ENCODE measurements at places on chromosomes 3 and 15.

DNA sequence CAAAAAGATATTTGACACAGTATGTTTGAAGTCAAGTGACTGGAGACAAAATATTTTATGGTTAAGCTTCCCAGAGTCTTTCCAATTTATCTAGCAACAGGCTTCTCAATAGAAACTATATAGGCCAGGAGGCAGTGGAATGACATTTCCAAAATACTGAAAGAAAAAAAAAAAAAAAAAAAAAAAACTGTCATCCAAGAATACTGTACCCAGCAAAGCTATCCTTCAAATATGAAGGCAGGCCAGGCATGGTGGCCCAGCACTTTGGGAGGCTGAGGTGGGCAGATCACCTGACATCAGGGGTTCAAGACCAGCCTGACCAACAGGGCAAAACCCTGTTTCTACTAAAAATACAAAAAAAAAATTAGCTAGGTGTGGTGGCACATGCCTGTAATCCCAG lies 20.9 kb downstream of the NME9 start:
- DNase-seq: no peak

GRCh38 chr15:45114076-45114750 lies at the start of the genes DUOX2 and DUOXA2:
Gene DUOX2, minus strand, starts transcription at chr15:45114172. Its CDS starts 761 bp downstream, at chr15:45113411.
Gene DUOXA2, plus strand, starts transcription at chr15:45114326. Its CDS starts 280 bp downstream, at chr15:45114606.
- no peak for DNase-seq

DNA sequence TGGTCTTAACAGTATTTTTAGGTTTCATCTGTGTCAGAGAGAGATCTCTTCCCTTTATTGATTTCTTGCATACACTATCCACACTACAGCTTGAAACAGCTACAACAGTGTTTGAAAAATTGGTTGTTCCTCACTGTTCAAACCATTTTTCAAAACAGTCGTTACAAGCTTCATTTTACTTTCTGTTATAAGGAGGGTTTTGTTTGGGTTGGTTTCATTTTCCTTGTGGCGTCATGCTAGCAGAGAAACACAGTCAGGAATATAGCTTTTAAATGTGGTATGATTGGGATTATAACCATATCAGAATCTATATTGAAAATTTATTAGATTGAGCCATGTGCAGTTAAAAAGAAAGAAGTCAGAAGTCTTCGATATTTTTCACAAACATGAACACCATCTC lies 400.6 kb downstream of the ZBTB20 start:
- peak; percentile 6 for DNase-seq

GRCh38 chr15:77181305-77182074 lies 110.6 kb upstream of the TSPAN3 start:
- peak; percentile 34 for DNase-seq

DNA sequence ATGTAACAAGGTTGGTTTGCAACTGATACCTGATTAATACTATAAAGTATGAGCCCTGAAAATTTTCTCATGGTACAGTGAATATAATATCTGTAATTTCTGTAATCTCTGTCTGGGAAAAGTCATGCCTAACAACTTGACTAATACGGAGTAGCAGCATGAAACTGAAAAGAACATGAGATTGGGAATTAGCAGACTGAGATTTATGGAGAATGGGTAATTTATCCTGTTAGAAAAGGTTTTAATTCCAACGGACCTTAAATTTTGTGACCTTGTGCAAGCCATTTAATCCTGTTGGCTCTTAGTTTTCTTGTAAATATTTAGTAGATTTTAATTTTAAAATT lies 90.2 kb upstream of the CMC1 start:
- DNase-seq: no peak

GRCh38 chr3:11607816-11608215 lies 35.9 kb downstream of the VGLL4 start:
- no peak for DNase-seq

DNA sequence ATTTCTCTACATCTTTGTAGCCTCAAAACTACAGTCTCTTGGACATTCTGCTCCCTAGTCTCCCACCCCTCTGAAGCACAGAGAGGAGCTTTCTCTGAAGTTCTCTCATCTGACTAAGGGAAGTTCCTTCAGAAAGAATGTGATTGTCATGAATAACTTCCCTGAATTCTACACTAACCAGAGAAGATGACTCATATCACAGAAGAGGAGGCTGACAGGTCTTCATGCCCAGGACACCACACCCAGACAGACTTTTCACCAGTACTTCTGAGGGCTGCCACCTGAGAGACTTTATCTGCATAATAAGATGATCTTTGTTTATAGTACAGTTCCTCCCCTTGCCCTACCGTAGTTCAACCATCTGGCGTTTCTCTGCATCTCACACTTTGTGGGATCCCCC lies 52.8 kb downstream of the CDIN1 start:
- DNase-seq: no peak

GRCh38 chr15:35141743-35142471 lies 56.8 kb upstream of the NANOGP8 start:
- DNase-seq: no peak

DNA sequence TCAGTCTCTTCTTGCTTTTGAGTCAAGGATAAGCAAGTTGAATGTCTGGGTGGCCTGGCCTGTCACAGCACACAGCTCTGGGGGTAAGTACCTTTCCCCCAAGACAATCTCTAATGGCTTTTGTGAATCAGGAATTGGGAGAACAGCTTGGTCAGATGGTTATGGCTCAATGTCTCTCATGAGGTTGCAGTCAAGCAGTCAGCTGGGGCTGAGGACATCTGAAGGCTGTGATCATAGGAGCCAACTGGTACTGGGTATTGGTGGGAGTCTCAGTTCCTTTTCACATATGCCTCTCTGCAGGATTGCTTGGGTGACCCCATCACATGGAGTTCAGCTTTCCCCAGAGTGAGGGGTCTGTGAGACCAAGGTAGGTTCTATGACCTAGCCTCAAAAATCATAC lies 33.0 kb upstream of the TMEM158 start:
- DNase-seq: no peak

- no peak for DNase-seq
These were observed 6.6 kb upstream of the UBE3A start for GRCh38 chr15:25445412-25445811.

DNA sequence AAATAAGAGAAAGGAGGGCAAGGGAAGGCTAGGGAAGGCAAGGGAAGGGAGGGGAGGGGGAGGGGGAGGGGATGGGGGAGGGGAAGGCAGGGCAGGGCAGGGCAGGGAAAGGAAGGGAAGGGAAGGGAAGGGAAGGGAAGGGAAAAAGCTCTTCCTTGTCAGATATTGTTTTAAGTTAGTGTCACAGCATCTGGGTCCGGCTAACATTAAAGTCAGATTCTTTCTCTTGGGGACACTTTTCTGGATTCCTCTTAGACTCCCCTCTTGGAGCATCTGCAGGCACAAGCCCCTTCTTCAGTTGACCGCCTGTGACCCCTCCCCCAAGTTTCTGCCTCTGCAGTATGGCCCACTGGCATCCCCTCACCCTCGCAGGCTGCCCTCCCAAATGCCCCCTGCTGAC lies 26.0 kb downstream of the BFSP2 start:
- no peak for DNase-seq

DNA sequence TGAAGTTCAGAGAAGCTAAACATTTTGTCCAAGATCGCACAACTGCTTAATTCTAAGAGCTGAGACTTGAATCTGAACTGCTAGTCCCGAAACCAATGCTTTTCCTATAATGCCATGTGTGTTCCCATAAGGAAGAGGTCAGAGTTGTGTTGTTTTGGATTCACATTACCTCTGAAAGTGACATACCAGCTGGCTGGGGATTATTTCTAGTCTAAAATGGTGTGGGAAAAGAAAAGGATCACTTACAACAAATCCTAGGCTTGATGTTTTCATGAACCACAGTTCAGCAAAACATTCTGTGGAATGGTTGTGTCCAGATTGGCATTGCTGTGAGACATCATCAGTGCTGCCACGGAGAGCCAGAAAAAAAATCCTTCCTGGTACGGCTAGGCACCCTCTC lies 35.0 kb upstream of the LRRC3B start:
- no peak for DNase-seq

DNA sequence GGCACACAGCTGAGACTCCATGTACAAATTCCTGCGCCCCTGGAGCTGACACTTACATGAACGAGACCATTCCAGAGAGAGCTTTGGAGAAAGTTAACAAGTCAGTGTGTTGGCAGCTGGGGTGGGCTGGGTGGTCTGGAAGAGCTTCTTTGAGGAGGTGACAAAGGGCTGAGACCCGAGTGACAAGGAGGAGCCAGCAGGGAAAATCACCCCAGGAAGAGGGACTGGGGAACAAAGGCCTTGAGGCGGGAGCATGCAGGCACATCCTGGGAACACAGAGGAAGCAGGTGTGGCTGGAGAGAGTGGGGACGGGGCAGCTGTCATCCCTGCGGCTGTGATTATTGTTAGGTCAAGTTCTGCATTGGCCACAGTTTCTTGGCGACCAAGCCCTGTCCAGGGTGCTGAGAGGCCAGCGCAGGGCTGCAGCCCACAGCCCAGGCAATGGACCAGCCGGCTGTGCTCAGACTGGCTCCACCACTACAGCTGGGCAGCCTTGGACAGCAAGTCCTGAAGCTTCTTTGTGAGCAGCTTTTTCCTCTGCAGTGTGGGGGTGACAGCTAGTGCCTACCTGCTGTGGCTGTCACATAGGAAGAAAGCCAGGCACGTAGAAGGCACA lies 34.2 kb upstream of the PRR23E start:
- DNase-seq: no peak

GRCh38 chr15:31362886-31363285 lies 36.3 kb downstream of the KLF13 start:
- no peak for DNase-seq

GRCh38 chr15:100901702-100902435 lies 17.3 kb upstream of the LRRK1 start:
- DNase-seq: no peak

DNA sequence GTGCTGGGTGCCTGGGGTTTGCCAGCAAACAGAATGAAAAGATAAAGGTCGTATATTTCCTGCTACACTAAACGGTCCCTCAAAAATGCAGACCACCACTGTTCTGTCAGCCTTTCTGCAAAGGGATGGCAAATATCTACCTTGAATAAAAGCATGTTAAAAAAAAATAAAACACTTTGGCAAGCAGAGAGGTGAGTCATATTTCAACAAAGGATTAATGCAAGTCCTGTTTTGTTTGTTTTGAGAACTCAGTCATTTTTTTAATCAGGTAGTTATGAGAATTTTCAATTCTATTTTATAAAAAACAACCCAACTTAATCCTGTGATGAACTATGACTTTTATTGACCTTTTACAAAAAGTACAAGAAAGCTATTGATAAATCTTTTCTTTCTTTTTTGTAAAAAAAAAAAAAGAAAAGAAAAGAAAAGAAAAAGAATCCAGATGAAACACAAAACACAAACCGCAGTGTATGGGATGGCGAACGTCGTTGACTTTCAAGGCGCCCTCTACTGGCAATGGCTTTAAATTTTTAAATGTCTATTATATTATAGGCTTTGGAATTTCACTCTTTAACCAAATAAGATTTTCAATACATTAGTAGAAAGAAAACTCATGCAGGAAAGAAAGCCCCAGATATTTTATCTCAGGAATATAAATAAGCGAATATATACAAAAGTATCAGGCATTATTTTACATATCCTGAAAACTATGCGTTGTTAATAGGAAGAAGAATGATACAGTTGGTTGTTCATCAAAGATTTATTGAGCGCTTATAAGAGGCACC lies 87.8 kb downstream of the NCEH1 start:
- peak; percentile 55 for DNase-seq

DNA sequence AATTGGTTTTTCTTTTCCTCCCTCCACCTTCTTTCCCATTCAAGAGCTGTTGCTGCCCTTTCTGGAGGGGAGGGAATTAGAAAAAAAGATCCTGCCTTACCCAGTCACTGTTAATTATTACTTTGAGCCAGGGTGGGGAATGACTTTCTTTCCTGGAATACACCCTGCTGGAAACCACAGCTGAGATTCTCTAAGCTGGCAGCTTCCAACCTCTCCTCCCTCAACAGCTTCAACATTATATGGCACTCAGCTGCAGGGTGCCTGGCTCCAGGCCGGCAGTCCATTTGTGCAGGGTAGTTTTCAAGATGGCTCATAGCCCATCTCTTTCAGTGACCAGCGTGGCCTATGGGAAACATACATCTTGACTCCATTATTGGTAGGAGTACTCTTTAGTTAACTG lies 105.8 kb downstream of the UBE3A start:
- no peak for DNase-seq

GRCh38 chr3:15989419-15989818 lies 185.1 kb upstream of the GALNT15 start:
- DNase-seq: no peak

- DNase-seq: no peak
These were observed 41.1 kb upstream of the CTSH start for GRCh38 chr15:78985859-78986475.

DNA sequence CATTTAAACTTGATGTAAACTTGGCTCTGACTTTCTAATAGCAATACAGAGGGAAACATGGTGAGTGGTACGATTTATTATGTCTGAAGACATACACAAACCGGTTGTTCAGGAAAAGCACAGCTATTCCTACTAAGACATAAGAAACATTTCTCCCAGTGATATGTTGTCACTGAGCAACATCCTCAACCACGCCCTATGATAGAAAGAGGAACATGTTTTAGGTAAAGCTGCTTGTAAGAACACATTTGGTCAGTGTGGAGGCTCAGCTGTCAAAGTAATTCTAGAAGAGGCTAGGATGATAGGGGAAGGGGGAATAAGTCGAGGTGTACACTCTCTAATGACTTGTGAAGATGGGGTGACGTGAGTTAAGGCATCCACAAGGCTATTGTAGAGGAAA lies 42.7 kb upstream of the B3GNT5 start:
- no peak for DNase-seq

GRCh38 chr15:81981908-81982307 lies 63.9 kb downstream of the MEX3B start:
- no peak for DNase-seq

GRCh38 chr3:30324587-30324986 lies 281.8 kb upstream of the TGFBR2 start:
- no peak for DNase-seq

GRCh38 chr15:63587527-63587926 lies 9.7 kb upstream of the FBXL22 start:
- DNase-seq: no peak

- DNase-seq: no peak
These were observed 52.8 kb downstream of the MGA start for GRCh38 chr15:41713047-41713446.

- DNase-seq: peak; percentile 35
These were observed 965 bp downstream of the FLNB start for GRCh38 chr3:58009026-58009748.

- no peak for DNase-seq
These were observed 40.3 kb upstream of the TBC1D5 start for GRCh38 chr3:17782751-17783150.

- no peak for DNase-seq
These were observed 4.2 kb downstream of the TP63 start for GRCh38 chr3:189635339-189635738.

DNA sequence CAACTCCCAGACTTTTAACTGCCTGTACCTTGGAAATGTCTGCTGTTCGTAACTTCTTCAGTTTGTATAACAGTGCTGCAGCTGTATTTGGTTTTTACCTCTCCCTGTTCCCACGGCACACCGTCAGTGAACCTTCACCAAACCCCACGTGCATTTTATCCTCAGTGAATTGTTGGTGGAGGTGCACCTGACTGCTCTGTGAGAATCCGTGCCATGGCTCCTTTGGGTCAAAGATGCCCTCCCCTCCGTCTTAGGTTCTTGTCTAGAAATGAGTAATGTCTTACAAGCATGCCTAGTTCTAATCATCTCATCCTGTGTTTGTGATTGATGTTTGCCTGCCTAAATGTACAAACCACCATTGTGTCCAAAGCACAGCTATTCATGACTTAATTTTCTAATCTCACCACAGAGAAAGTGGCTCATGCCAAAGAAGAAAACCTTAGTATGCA lies 28.2 kb downstream of the TPM1 start:
- DNase-seq: no peak
